Stimulated activated CD8-positive, alpha-beta memory T cell treated with anti-CD3 and anti-CD28 coated beads, Interleukin-7, amount 100 ng/mL, for 1 hour (primary cell): ENCODE measurements at places on chromosomes 2 and 18.

GRCh38 chr2:60570251-60570650, 16.8 kb upstream of the BCL11A start:
- no peak for DNase-seq

GRCh38 chr2:157876786-157877138, 632 bp upstream of the ACVR1 start:
- no peak for DNase-seq

GRCh38 chr18:10833656-10834055, 307.8 kb downstream of the NAPG start:
- no peak for DNase-seq

DNA sequence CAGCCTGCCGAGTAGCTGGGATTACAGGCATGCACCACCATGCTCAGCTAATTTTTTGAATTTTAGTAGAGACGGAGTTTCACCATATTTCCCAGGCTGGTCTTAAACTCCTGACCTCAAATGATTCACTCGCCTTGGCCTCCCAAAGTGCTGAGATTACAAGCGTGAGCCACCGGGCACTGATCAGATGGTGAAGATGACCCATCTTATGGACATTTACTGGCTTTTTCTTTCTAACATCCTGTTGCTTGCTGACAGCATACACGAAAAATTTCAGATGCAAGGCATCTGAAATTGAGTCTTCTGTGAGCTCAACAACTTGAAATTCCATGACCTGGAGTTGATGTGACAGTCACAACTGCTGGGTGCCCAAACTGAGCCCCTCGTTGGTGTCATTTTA, 859.5 kb upstream of the CNTNAP5 start:
- no peak for DNase-seq

DNA sequence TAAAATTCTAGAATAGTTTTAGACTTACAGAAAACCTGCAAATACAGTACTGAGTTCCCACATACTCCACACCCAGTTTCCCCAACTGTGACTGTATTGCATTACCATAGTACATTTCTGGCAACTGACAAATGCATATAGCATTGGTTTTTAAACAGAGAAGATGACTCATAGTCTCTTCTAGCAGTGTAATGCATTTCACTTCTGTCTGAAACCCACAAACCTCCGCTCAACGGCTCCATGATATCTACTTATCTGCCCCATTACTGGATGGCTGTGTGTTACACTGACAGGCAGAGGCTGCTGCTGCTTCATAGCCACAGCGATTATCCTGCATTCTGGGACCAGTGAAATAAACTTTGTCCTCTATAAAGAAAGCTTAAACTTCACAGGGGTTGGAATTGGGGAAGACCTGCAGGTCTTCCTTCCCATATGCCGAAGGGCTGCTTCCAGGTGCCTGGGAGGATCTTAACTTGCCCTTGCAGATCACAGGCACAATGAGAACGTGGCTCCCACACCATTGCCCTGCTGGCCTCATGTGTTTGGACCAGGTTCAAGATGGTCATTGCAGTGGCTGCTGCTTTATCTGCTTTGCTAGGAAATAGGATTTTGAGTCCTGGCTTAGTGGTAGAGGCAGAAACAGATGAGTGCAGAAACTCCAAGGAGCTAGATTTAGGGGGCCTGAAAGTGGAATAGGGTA, 742.6 kb upstream of the HS6ST1 start:
- DNase-seq, result no peak

DNA sequence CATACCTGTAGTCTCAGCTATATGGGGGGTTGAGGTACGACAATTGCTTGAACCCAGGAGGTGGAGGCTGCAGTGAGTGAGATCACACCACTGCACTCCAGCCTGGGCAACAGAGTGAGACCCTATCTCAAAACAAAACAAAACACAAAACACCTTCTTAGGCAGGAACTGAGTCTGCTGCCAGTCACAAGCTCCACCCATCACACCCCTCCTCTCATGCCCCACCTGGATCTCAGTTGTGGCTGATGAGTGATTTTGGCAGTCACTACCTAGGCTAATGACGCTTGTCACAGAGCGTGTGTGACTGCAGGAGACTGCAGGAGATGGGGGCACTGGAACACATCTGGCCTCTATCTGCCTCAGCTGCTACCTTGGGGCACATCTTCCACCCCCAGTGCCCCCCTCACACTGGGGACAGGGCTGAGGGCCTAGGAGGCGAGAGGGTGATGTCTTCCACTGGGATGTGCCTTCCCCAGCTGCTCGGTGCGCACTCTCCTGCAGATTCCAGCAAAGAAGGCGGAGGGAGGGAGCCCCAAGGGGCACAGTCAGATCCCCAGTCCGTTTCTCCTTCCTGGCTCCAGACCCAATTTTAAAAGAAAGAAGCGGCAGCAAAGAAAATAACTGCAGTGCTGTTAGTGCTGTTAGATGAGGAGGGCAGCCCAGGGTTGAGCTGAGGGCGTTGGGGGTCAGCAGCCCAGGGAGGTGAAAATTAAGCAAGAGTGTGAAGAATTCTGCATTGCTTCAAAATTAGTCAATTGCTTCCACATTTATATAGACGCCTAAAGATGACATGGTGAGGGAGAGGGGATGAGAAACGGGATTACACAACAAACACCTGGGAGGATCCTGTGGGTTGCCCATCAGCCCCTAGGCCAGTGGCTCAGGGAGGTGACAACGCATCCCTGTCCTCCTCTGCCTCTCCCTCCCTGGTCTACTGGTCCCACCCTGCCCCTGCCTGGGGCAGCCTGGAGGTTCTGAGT, 143.6 kb upstream of the HAAO start:
- no peak for DNase-seq

DNA sequence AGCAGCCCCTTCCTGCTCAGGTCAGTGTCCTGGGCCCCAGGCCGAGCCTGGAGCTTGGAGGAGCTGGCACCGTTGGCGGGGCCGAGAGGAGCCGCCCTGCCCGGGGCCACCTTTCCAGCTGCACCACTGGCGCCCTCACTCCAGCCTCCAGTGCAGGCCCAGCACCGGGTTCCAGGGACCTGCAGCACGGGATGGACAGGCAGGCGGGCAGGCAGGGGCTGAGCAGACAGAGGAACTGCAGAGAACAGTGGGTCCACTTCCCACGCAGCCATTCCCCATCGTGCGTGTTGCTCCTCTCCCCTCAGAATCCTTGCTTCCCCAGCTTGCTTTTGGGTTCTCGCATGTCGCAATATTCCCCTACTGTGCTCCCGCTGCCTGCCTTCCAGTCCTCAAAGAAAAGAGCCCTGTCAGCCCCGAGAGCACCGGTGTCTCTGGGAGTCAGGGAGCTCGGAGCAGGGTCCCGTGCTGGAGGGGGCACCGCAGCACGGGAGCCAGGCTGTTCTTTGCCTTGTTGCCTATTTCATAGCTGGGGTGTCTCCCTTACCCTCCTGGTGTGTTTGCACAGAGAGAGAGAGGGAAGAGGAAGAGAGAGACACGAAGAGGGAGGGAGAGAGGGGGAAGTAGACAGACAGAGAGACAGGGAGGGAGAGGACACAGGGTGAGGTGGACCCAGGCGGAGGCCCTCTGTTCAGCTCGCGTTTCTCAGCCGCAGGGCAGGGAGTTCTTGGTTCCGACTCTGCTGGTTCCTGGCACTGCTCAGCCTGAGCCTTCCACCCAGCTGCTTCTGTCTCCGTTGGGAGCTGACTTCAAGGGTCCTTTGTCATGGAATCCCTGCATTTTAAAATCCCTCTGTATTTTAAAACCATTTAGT, 126.0 kb downstream of the MBP start:
- DNase-seq, result no peak

- DNase-seq, result no peak
These were observed 137.9 kb upstream of the VRK2 start for GRCh38 chr2:57908736-57909161.

DNA sequence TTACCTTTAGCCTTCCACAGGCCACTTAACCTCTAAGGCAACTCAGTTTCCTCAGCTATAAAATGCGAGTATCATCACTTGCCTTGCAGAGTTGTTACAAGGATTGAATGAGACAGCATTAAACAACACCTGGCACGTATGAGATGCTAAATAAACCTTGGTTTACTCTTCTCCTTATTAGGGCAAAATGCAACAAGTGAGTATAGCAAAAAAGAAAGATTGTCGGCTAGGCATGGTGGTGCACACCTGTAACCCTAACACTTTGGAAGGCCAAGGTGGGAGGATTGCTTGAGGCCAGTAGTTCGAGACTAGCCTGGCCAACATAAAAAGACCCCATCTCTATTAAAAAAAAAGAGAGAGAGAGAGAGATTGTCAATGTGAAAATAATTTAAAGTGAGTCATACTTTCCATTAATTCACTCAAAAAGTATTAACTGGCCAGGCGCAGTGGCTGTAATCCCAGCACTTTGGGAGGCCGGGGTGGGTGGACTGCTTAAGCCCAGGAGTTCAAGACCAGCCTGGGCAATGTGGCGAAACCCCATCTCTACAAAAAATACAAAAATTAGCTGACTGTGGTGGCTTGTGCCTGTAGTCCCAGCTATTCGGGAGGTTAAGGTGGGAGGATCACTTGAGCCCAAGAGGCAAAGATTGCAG, 8.0 kb downstream of the ATAD2B start:
- no peak for DNase-seq

- DNase-seq, result no peak
These were observed 106.6 kb downstream of the FHOD3 start for GRCh38 chr18:36403896-36404820.

GRCh38 chr2:137020452-137021196, 255.3 kb downstream of the THSD7B start:
- DNase-seq, result no peak

GRCh38 chr2:218960309-218961165, 1.1 kb downstream of the CDK5R2 start:
- DNase-seq, result no peak

- no peak for DNase-seq
These were observed 25.8 kb downstream of the PKP4 start for GRCh38 chr2:158482594-158482993.

- no peak for DNase-seq
These were observed 12.6 kb upstream of the RAB1A start for GRCh38 chr2:65142515-65142914.

DNA sequence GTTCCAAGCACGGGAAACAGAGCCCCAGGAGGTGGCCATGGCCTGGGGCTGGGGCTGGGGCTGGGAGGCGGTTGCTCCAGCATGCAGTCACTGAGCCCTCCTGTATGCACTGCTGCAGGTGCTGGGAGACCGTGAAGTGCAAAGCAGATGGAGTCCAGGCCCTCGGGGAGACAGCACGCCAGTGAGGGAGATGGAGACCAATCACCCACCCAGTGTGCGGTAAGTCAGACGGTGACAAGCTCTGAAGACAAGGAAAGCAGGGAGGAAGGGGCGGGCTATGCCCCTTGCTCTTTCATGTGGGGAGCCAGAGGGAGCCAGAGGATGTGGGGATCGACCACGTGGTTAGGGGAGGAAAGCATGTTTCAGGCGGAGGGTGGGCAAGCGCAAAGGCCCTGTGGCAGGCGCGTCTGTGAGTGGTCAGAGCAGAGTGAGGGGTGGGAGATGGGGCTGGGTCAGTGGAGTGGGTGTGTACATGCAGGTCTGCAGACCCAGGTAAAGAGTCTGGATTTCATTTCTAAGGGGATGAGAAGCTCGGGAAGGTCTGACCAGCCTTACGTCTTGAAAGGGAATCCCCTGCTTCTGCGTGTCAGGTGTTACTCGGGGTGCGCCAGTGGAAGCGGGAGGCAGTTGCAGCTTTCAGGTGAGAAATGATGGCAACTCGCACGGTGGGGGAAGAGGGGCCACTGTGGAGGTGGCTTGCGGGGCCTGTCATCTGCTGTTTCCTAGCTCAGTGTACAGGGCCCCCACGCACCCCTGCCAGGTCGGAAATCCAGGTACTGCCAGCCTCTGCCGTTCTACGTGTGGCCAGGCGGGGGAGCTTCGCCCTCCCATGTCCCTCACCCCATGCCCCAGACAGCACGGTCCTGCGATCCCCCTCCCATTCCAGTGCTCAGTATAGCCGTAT, 19.4 kb downstream of the RRM2 start:
- DNase-seq, result no peak

DNA sequence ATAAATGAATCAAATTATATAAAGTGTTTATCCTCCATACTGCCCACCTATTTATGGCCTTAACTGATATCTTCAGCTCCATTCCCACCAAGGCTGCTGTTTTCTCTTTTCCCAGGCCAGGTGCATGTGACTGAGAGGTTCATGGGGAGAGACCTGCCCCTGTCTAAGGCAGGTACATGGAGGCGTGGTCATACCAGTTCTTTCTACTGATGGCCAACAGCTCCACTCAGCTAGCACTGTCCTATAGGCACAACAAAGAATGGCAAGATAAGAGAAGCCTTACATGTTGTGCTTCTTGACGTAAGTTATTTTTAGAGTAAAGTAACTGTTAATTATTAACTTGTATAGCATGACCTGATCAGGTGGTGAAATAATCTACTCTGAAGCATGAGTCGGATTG, 16.8 kb downstream of the AKAIN1 start:
- no peak for DNase-seq

DNA sequence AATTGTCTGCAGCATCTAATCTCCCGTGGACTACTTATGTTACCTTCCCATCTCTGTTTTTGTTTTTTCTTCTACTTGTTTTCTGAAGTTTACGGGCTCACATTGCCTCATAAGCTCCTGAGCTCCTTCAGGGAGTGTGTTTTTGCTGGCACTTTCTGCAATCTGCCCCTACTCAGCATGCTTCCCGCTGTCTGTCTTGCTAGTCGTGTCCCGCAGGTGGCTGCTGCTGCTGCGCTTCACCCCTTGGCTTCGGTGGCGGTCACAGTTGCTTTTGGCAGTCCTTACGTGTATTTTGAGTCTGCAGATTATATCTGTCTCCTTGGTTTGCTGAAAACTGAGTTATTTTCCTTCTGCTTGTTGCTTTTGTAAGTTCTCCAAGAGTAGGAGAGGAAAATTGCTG, 37.3 kb downstream of the FER1L5 start:
- DNase-seq, result no peak
